IMR-90 (cell line): ENCODE measurements at places on chromosomes 5 and 9. TPM values are rescaled to one million over a fixed set of nuclear protein-coding genes. Genes with fewer than 3 reads are reported as not detected.

The IFNA2 gene
- total RNA-seq = not detected in 2 replicates

The WDR38 gene
- not detected in 2 replicates for total RNA-seq

The C5orf52 gene
- total RNA-seq = not detected in 2 replicates

The ITGA1 gene
- 74.4 and 95.2 TPM in 2 replicates for total RNA-seq

The IFNA5 gene
- total RNA-seq = not detected in 2 replicates

The GPR150 gene
- total RNA-seq = under 0.01 TPM in 2 replicates

The ARHGAP26 gene
- total RNA-seq = 0.54 and 0.56 TPM in 2 replicates

The SMIM3 gene
- total RNA-seq = 36.1 and 37.5 TPM in 2 replicates

The IL9 gene
- total RNA-seq = not detected in 2 replicates

The ZNF883 gene
- 0.54 and 0.83 TPM in 2 replicates for total RNA-seq

The ARL14EPL gene
- not detected in 2 replicates for total RNA-seq

The PCDHGA2 gene
- total RNA-seq = 3.3 and 3.4 TPM in 2 replicates

The GPR151 gene
- total RNA-seq = not detected in 2 replicates

The GFPT2 gene
- 20.6 and 20.8 TPM in 2 replicates for total RNA-seq

The SPARC gene
- 1,186 and 1,450 TPM in 2 replicates for total RNA-seq

The PRRX2 gene
- 12.7 and 13.1 TPM in 2 replicates for total RNA-seq

The SNCAIP gene
- total RNA-seq = 19.0 and 22.5 TPM in 2 replicates

The ERBIN gene
- 70.1 and 107 TPM in 2 replicates for total RNA-seq
